ENCODE measurements at places on chromosomes 6 and 20.
A peak's percentile ranks its signal among the peaks of the same experiment; 100 is the strongest.

DNA sequence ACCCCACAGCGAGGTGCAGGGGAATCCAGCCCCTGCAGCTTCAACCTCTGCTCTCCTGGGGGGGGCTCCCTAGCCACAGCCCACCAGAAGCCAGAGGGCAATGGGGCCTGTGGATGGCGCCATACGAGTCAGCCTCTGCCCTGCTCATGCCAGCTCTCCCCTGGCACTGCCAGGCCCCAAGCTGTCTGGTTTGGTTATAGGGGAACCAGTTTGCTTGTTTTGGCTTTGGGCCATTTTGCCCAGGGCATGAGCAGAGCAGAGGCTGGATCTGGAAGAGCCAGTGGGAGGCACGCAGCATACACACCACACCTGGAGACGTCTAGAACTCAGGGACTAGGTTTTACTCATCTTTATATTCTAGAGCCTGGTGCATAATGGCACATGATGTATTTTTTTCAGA is 66.7 kb upstream of the SLC22A16 start:
- DNase-seq, result peak; percentile 53

DNA sequence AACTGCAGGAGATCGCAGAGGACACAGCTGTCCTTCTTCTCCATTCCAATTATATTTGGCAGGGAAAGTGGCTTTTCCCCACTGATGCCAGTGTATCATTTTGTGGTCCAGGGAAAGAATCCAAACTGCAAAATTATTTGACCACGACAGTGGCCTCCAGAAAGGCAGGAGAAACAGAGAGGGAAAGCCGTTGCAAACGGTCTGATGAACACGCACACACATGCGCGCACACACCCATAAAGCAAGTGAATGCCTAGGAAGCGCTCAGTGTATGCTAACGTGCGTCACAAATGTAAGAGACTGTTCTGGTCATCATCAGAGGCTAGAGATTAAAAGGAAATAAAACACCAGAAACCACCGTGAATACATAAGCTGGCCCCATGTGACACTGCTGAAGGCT is 54.0 kb downstream of the NPEPL1 start:
- DNase-seq, result no peak

DNA sequence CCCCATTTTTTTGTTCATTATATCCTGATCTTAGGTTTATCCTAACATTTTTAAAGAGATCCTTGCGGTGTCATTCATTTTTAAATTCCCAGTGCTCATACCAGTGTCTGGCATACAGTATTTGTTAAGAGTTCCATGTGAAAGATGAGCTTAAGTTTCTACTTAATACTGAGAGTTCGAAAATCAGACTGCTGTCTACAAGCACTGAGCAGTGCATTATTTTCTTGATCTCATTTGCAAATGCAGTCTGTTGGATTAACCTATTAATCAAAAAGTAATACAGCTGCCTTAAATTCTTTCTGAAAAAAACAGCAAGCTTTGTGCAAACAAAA is 663 bp downstream of the COQ3 start:
- DNase-seq, result no peak

DNA sequence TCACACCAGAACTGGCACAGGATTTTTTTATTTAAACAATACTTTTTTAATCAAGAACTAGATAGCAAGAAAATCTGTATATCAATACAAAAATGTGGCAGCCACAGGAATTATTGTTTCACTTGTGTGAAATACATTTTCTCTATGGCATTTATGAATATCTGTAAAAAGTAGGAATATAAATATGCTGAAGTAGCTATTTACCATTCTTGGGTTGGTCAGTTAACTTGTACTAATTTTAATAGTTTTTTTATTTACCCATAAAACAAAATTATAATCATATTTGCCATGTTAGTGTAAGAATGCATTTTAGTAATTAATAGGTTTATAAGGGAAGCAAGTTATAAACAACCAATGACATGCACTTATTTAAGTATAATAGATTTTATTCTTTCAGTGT is 31.4 kb upstream of the TMEM30A start:
- no peak for DNase-seq

GRCh38 chr6:37535759-37536490 is 36.2 kb upstream of the CCDC167 start:
- DNase-seq, result no peak

GRCh38 chr6:85493389-85493788 is 43.5 kb downstream of the NT5E start:
- no peak for DNase-seq

- DNase-seq, result no peak
These were observed 264.2 kb upstream of the PREP start for GRCh38 chr6:105667056-105667455.

DNA sequence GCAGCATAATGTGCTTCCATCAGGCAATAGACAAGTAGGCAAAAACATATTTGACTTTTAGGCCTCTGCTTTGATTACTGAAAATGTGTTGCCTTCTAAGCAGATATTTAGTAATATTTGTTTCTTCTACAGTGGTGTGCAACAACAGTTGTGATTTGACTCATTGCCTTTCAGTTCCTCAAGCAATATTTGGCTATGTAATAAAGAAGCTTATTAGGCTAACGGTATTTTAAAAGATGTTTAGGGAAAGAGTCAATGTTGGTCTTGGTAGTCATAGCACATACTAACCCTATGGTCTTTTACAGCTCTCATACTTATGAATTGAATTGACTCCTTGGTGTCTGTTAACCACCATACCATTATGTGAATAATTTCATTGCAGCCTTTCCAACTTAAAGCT is 124.1 kb downstream of the GRIK2 start:
- DNase-seq, result no peak

DNA sequence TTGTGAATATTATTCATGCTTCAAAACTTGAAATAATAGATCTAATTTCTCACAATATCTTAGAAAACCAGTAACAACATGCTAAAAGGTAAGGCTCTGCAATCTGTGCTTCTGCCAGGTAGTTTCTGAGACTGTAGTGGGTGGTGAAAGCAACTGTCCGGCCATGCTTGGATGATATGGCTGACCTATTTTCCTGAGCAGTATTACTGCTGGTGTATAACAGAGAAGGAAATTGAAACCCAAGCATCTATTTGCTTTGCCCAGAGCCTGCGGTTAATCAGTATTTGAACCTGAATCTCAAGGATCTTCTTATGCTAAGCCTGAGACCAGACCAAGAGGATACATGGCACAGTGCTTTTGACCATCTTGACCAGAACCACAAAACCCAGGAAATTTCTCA is 563.8 kb downstream of the COL12A1 start:
- no peak for DNase-seq

DNA sequence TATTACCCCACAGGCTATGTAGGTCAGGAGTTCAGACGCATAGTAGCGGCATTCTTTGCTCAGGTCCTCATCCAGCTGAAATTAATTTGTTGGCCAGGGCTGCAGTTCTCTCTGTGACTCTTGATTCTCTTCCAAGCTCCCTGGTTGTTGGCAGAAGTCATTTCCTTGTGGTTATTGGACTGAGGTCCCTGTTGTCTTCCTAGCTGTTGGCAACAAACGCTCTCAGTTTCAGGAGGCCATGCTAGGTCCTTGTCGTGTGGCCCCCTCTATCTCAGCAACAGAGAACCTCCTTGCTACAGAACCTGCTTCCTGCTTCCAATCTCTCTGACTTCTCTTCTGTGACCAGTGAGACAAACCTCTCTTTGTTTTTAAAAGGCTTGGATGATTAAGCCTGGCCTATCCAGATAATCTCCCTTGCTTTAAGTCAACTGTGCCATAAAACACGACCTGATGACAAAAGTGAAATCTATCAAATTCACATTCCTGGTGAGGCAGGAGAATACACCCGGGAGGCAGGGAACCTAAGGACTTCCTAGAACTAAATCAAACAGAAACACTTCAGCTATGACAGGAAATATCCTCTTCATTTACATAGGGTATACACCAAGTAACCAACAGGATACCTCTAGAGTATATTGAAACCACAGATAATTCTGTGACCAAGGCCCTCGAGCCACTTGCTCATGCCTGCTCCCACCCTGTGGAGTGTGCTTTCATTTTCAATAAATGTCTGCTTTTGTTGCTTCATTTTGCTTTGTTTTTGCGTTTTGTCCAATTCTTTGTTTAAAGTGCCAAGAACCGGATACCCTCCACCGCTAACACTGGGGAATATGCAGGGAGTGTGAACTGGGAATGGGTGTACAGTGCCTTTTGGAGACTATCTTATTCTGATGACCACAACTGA is 196.0 kb downstream of the BTBD3 start:
- DNase-seq, result peak; percentile 12

DNA sequence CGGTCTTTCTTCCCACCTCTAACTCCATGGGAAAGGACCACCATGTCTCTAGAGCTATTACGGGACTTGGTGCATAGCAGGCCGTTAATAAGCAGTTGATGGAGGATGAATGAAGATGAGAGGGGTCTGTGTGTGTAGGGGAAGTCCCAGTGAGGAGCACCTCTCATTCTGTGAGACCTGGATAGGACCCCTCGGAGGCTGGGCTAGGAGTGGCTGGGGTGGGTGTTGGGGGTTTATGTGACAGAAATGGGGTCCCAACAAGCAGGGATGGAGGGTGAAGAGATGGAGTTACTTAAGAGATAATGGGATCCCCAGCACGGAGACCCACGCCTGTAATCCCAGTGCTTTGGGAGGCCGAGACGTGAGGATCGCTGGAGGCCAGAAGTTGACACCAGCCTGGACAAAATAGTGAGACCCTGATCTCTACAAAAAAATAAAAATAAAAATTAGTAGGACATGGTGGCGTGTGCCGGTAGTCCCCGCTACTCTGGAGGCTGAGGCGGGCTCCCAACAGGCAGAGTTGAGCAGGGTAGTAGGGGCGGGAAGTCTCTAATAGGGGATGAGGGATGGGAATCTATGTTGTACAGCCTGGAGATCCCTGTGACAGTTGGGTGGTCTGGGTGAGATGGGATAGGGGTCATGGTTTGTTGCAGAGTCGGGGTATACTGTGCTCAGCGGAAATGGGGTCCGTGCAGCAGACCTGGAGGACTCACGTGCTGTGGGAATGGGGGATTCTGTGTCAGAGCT is 677 bp upstream of the ZNF341 start:
- no peak for DNase-seq

DNA sequence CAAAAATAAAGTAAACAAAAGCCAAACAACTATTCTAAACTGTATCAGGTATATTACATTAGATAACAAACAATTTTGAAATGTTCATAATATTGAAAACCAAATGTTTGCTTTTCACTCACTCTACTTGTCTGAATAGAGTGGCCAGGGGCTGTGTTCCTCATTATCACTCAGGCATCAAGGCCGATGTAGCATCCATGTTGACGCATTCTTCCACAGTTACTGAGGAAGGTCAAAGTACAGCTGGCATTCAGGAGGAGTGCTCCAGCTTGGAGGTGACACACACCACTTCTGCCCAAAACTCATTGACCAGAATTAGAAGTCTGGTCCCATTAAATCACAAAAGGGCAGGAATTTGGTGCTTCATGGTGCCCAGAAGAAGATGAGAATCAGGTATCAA is 137.6 kb upstream of the MANEA start:
- no peak for DNase-seq

- no peak for DNase-seq
These were observed 173.1 kb downstream of the TFAP2C start for GRCh38 chr20:56801971-56802755.

GRCh38 chr20:17380801-17381200 is 150.4 kb downstream of the BFSP1 start:
- no peak for DNase-seq

DNA sequence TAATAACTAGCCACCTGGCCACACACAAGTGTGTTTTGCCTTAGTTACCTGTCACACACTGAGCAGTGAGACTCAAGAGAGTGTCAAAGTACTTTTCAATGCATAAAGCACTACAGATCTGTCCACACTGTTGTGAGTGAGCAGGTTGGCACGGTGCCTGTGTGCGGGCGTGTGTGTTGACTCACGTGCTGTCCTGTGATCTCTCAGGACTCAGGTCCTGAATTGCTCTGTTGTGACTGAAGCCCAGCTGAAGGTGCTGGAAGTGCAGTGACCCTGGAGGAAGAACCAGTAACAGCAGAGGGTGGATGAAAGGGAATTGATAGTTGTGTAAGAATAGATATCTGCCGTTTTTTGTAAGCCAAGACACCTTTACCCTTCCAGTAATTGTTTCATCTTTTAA is 18.3 kb downstream of the SLC16A10 start:
- DNase-seq, result no peak

GRCh38 chr20:58408603-58409246 is 19.7 kb downstream of the VAPB start:
- peak; percentile 51 for DNase-seq

DNA sequence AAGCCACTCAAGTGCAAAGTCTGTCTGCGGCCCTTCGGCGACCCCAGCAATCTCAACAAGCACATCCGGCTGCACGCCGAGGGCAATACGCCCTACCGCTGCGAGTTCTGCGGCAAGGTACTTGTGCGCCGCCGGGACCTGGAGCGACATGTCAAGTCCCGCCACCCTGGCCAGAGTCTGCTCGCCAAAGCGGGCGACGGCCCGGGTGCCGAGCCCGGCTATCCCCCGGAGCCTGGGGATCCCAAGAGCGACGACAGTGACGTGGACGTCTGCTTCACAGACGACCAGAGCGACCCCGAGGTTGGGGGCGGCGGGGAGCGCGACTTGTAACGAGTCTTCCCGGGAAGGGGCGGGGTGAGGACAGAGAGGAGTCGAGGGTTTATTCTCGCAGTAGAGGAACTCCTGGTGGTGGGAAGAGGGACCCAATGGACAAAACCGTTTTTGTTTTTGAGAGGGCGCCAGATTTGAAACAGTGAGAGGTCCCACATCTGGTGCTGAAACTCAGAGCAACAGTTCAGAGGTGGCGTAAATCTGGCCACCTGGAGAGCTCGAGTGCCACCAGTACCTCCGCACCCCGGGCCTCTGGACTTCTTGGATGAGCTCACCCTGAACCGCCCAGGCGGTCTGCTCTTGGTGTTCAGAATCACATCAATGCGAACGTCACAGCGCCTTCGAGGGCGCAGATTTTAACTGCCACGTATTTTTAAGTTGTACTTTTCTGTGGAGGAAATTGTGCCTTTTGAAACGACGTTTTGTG is 8.0 kb downstream of the PRDM13 start:
- DNase-seq, result no peak

GRCh38 chr20:43457640-43458421 is at the start of gene SRSF6:
SRSF6 (plus strand) TSS chr20:43457896; CDS start chr20:43458034, 138 bp downstream.
- peak; percentile 96 for DNase-seq

DNA sequence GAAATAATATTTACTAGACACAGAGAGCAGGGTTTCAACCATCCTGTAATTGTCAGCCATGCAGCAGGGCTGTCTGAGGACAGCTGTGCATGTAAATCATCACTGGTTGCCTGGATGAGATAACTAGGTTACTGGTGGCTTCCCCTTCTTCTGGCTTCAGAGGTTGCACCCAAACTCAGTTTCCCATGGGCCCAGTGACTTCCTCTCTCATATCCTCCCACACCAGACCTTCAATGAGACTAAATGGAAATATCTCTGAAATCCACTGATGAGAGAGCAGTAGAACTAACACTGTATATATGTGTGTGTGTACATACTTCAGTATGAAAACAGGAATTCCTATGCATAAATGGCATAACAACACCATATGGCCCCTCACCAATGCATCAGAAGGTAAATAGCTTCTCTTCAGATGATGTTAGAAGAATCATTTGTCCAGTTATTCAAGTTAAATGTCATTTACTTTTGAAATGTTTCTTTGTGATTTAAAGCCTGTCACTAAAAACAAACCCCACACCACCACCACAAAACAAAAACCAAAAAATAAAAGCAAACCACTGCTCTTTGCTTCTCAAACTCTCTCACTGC is 51.0 kb upstream of the IL20RA start:
- peak; percentile 24 for DNase-seq
